ENCODE measurements at places on chromosomes 11 and 22.

- DNase-seq = no peak
These were observed 137.8 kb downstream of the KIRREL3 start for GRCh38 chr11:126862664-126863243.

DNA sequence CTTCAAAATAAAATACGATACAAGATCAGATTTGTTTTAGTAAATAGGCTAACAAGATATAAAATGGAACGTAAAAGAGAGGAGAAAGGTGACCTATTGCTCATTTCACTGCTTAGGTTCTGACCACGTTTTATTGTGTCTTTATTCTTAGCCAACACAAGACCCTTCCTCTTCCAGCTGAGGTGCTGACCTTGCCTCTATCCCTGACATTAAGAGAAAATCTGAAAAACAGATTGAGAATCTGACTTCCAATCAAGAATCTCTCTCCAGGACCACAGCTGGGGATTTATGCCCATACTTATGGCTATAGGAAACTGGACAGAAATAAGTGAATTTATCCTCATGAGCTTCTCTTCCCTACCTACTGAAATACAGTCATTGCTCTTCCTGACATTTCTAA lies at the start of gene OR10A5:
Gene OR10A5 (plus strand): TSS at position 301 of the 400 bp plus-strand sequence. CDS start 0 bp downstream, at position 301.
- DNase-seq = no peak

- DNase-seq = no peak
These were observed 36.3 kb downstream of the BCR start for GRCh38 chr22:23216461-23217170.

DNA sequence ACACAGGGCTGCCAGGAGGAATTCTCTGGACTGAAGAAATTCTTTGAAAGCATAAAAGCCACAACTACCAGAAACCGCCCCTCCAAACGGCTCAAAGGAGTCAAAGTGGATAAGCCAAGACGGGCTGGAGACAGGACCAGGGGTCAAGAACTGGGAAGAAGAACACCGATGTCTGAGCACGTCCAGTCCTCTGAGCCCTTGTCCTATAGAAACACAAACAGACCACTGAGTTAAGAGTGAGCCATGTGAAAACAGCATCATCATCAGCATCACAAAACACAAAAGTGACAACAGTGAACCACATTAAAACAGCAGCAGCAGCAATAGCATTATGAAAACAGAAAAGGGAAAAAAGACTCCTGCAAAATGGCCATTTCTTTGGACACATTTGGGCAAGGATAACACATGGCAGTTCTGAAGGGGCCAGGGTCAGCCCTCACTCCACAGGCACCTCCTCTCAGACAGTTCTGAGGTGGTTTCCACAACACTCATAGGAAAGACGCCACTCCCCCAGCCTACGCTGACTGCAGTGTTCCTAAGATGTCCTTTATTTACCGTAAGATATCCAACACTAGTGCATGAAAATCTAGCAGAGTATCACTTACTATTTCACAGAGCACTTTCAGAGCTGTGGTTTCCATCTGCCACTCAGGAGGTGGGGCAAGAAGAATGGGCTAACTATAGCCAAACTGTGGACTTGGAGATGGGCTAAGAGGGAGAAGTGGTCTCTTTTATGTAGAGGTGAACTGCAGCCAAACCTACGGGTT lies 28.6 kb upstream of the YPEL1 start:
- peak; percentile 20 for DNase-seq

- DNase-seq = no peak
These were observed 54.0 kb downstream of the KCNQ1OT1 start for GRCh38 chr11:2645779-2646118.

DNA sequence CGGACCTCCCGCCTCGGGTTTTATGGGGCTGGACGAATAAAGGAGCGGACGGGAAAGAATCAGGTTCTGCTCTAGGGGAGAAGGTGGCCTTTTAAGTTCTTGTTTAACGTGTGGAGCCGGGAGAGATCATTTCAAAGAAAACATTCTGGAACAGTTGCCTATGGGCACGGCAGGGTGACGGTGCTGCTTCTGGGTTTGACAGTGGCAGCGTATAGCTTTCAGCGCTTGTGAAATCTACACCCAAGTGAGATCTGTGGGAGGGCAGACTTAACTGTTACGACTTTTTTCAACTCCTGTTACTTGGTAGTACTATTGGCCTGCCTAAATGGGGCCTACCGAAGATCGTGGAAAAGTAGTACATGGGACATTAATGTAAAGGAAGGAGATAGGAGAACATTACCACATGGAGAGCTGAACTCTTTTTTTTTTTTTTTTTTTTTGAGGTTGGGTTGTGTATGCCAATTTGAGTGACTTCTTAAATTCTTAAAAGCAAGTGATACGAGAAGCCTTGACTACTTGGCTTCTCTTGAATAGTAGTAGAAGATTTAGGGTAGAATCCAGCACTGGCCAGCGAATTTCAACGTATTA lies 743 bp downstream of the USP47 start:
- peak; percentile 46 for DNase-seq

- DNase-seq = no peak
These were observed 315.7 kb upstream of the C11orf87 start for GRCh38 chr11:109106151-109106906.

All from T-helper 1 cell (primary cell).